Activated effector memory CD4-positive, alpha-beta T cell treated with Interleukin-2 at 50 U/mL for 16 hours (primary cell): ENCODE measurements at places on chromosomes 16 and 17.

- DNase-seq, result no peak
Measured at GRCh38 chr16:58889516-58889915, 155.4 kb upstream of the GOT2 start.

DNA sequence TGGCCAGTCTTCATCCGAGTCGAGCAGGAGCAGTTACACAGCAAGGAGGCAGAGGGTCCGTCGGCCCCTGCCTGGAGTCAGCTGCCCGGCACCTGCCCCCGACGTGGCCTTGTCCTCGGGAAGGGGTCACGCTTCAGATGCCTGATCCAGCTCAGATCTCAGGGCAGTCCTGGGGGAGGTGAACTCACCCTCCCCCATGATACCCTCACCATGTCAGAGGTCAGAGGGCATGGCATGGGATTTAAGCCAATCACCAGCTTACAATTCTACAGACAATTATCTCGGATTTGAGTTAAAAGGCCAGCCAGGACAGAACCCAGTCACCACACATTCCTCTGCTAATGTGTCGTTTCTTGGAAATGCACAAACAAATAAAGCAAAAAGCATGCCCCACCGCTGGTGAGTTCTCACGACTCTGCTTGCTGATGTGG lies 211.3 kb downstream of the FOXL1 start:
- DNase-seq, result no peak

DNA sequence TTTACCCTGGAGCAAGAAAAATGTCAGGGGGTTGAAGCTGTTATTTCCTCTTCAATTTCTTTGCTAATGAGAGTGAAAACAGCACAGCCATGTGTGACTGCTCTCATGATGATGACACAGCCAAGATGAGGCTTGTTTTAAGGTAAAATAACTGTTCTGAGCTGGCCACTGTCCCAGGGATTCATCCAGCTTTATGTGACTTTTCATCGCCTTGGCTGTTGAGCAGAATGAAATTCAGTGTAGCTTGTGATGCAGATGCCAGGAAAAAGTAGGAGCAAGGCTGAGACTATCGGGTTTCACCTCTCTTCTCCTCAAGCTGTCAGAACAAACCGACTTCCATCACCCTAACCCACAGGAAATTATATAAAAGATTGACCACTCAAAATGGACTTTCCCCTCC lies 361.8 kb upstream of the CDH5 start:
- no peak for DNase-seq

GRCh38 chr16:70649300-70649699 lies 2.9 kb downstream of the IL34 start:
- DNase-seq, result no peak

- no peak for DNase-seq
Measured at GRCh38 chr16:19393226-19394111, 24.2 kb upstream of the TMC5 start.

DNA sequence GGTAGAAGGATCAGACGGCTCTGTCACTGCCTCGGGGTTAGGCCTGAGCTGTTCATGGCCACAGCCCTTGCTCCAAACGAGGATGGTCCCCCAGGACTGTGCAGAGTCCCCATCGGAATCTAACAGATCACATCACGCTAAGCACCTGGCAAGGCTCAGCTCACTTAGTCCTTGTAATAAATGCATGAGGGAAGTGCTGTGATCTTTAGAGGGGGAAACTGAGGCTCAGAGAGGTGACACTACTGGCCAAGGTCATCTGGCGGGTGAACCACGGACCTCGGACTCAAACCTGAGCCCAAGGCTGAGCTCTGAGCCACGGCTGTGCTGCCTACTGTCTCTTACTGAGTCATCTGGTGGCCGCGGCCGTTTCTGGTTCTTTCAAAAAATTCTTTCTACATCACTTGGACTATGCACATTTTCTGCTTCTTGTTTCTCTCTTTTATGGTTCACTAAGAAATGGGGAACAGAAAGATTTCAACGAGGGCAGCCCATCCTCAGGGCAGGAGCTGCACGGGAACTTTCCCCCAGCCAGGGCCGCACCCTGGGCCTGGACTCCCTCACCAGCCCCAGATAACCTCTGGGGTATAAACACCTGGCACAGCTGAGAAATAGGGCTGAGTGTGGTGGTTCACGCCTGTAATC lies 55.6 kb downstream of the COTL1 start:
- DNase-seq, result no peak

DNA sequence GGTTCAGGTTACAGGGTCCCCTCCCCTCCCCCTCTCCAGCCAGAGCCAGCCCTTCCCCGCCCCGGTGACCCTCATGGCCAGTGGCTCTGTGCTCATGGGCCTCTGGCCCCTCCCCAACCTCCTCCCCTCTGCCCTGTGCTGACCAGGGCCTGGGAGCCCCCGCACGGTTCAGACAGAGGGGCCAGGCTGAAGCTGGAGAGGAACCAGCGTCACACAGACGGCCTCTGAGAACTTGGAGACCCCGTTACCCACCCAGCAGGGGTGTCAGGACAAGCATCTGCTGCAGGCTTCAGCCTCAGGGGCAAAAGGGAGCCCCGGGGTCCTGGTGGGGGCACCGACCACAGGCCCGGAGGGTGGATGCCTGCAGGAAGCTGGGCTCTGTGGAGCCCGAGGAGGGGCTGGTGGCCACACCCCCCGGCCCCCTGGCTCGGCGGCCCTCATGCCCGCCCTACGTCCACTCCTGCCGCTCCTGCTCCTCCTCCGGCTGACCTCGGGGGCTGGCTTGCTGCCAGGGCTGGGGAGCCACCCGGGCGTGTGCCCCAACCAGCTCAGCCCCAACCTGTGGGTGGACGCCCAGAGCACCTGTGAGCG lies at the start of gene WFIKKN1:
Gene WFIKKN1, plus strand, starts transcription at position 171 of the 591 bp plus-strand sequence. Its CDS starts 269 bp downstream, at position 440.
- no peak for DNase-seq
